ENCODE measurements at places on chromosomes 5 and 9.

GRCh38 chr5:141669520-141669919 lies 12.5 kb downstream of the ARAP3 start:
- DNase-seq, result no peak

- DNase-seq, result no peak
Observed at GRCh38 chr9:92642041-92642451, 27.9 kb downstream of the IPPK start.

GRCh38 chr9:122095010-122095767 lies 2.1 kb upstream of the TTLL11 start:
- peak; percentile 26 for DNase-seq

GRCh38 chr5:171149333-171149732 lies 159.7 kb upstream of the TLX3 start:
- DNase-seq, result no peak

DNA sequence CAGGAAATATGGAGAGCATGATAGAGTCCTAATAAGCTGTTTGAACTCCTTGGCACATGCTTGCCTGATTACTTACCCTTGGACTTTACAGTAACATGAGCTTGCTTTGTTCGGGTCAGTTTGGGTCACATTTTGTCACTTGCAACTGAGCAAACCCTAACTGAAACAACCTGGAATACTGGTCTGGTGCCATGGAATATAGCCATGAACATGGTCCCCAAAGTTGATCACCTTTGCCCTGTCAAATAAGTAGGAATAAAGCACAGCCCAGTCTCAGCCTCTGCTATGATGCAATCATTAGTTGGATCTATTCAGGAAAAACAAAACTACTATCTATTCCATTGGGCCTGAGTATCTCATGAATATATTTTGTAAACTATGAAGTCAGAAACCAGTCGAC lies 18.2 kb downstream of the CDO1 start:
- DNase-seq, result no peak

GRCh38 chr9:128282500-128282899 lies 6.4 kb downstream of the SWI5 start:
- DNase-seq, result no peak

DNA sequence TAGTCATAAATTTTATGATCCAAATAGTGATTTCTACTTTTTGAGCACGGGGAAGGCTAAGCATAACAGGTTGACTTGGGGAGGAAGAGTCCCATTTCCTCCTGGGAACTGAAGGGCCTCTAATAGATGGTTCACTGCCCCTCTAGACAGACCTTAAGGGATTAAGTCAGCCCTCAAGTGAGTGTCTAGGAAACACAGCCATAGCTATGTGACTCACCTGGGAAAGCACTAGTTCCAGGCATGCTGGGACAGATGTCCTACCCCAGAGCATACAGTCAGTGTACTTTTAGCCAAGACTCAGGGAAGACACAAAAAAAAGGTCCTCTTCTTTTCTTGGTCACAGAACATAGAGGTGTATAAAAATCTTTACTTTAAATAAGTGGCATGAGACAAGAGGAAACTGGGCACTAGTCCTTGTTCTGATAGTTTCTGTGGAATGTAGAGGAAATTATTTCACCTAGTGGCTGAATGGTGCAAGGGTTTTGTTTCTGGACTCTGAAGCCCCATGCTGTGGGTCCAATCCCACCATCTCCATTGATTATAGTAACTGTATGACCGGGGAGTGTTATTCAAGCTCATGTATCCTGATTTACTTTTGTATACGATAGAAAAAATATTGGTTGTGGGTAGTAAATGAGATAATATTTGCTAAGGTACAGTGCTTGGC lies 86.0 kb downstream of the NREP start:
- no peak for DNase-seq

- no peak for DNase-seq
Observed at GRCh38 chr5:56356836-56357160, 123.7 kb upstream of the ANKRD55 start.

- no peak for DNase-seq
Observed at GRCh38 chr9:20238921-20239320, 383.4 kb downstream of the MLLT3 start.

- no peak for DNase-seq
Observed at GRCh38 chr5:103942587-103943186, 380.1 kb upstream of the NUDT12 start.

DNA sequence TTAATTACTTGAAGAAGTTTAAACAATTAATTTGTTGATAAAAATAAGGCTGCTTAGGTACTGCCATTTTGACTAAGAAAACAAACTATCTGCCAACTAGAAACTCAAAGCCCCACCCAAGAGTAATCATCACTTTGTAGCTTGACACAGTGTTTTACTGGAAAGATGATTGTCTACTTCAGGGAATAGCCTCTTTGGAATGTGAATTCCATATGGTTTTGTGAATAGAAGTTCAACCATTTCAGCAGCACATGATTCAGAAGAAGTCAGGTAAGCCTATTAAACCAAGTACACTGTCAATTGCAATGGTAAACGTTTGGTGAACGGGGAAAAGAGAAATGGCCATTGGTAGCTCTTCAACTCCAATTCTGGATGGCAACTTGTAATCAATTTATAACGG lies 55.2 kb downstream of the PLK2 start:
- DNase-seq, result no peak

- DNase-seq, result no peak
Observed at GRCh38 chr5:57513785-57514184, 31.2 kb upstream of the ACTBL2 start.

- DNase-seq, result no peak
Observed at GRCh38 chr5:160635046-160635445, 213.4 kb downstream of the PTTG1 start.

DNA sequence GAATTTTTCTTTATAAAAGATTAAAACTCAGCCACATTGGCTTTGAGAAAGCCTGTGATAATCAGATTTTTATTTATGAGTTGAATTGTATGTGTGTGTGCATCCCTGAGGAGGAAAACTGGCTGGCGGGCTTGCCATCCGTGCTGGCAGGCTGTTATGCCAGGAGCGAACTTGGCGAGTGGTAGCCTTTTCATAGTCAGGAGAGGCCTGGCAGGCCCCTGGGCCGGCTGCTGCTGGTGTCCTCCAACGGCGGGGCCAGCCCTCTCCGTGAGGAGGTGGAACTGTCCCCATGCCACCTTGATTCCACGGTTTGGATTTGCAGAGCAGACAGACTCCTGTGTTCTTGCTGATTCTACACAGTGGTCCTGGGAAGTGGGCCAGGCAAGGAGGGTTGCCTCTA lies 43.3 kb downstream of the ZNF618 start:
- no peak for DNase-seq

- DNase-seq, result no peak
Observed at GRCh38 chr5:147796556-147797308, 14.2 kb upstream of the JAKMIP2 start.

DNA sequence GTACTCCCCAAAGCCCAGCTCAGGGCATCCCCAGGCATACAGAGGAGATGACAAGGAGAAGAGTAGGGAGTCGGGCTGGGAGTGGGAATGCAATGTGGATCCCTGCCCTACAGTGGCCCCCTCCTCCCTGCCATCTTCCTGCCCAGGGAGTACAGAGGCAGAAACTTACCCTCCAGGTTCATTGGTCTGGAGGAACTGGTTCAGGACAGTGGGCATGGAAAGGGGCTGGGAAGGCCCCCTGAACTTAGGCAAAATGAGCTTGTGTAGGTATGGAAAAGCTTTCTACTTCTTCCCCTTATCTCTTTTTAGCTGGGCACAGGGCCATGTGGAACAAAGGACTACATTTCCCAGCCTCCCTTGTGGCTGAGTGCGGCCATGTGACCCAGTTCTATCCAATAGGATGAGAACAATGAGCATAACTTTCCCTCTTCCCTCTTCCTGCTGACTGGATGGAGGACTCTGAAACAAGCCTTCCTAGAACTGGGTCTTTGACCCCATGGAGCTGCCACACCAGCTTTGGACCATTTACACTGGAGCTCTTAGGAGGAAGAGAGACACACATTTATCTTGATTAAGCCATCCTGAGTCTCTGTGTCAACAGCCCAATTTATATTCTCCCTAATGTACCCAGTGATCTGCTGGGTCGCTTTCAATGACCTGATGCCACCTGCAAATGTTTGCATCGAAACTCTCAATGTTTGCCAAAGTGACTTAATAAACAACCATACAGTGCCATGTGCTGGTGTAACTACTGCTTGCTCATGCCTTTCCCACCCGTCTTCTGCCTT lies 25.0 kb upstream of the HMCN2 start:
- peak; percentile 33 for DNase-seq

GRCh38 chr9:126363847-126364671 lies 37.4 kb downstream of the MVB12B start:
- DNase-seq, result no peak

GRCh38 chr9:7777771-7778170 lies 21.8 kb downstream of the DMAC1 start:
- DNase-seq, result peak; percentile 82

DNA sequence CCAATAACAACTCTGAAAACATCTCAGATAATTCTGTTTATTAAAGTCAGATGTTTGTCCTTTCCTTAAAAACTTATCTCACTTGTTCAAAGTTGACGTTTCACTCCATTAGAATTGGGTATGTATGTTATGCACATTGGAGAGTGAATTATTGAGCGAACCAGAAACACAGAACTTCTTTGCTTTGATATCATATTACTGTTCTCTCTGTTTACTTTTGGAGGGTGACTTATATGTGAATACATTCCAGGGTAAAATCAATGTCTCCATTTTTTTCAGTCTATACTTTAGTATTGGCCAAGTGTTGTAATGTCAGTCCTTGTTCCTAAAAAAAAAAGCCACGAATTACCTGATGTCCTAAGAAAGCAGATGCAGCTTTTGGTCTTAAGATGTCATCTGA lies 307.4 kb downstream of the CSNK1G3 start:
- no peak for DNase-seq

- DNase-seq, result no peak
Observed at GRCh38 chr5:23103566-23103965, 250.4 kb upstream of the CDH12 start.

GRCh38 chr9:127058011-127058644 lies 64.3 kb downstream of the ANGPTL2 start:
- no peak for DNase-seq

- no peak for DNase-seq
Observed at GRCh38 chr5:174555726-174556125, 168.7 kb upstream of the MSX2 start.
